ENCODE measurements at places on chromosomes 7 and 10.
A peak's percentile ranks its signal among the peaks of the same experiment; 100 is the strongest.

DNA sequence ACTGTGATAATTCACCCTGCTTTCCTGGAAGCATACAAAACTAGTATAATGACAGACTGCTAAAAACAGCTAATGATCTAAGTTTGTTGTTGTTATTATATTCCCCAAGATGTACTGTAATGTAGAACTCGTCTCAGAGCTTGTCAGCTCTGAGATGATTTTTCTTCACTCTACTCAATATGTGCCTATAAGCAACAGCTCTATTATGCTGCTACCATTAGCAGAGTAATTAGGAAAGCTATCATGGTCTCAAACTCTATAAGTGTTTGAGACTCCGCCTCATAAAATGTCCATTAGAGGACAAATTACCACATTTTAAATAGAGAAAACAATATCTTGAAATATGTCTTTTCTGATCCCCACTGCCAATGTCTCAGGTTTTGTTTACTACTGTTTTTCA is 476.5 kb upstream of the PCDH15 start:
- no peak for DNase-seq

DNA sequence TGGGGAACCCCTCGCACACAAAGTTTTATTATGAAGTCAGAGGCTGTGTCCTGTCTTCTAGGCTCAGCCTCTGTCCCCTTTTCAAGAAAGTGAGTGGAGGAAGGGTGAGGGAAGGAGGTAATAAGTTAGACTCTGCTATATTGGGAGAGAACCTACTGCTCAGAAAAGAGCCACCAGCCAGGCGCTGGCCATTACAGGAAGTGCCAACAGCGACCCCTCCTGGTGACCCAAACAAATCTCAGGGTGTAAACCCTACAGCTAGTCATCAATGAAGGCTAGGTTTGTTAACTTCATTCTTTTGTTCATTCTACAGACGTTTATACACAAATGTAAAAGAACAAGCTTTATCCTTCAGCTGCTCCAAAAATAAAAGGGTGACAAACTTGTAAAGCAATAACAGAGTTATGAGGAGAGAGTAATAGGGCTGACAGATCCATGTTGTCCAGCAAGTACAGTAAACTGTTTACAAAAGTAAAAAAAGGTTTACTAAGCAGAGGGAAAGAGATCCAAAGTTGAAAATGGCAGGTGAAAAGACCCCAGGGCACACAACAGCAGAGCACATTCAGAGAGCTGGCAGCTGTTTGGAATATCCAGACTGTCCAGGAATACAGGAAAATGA is 82.7 kb downstream of the FAM204A start:
- DNase-seq, result peak; percentile 18

DNA sequence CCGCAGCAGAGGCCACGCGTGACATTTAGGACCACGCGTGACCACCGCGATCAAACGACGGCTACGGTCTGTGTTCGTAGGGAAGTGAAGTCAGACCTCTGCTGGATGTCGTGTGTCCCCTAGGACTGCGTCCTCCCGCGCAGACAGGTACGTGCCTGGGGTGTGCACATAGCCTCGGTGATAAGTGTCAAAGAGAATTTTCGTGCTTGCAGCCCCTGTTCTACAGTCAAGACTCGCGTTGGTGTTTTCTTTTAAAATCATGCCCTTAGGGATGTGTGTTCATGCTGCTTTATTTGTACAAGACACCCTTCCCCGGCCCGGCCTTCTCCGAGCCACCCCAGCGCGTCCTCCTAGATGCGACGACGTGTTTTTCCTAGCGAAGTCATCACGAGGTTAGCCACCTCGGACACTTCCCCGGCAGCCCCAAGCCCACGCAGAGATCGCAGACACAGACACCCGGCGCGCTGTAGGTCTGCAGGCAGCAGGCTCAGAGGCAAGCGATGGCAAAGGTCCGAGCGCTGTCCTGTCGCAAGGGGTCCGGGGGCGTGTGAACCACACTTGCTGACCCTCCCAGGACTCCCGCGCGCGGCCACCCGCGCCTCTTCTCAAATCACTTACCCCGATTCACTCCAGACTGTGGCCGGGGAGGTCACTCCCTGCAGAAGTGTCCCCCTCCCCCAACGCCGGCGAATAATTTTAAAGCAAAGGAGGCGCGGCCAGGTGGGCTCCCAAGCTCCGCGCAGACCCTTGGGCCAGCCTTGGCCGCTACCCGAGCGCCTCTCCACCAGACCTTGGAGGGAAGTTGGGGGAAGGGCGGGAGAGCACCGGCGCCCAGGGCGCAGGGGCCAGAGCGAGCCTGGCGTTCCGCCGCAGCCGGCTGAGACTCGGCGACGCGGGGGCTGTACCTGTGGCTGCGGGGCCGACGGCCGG is 552 bp downstream of the MKX start:
- DNase-seq, result no peak

- peak; percentile 57 for DNase-seq
These were observed 6.2 kb upstream of the MBL2 start for GRCh38 chr10:52778511-52779392.

- no peak for DNase-seq
These were observed 12.0 kb upstream of the AGR2 start for GRCh38 chr7:16816824-16817223.
